ENCODE measurements at places on chromosomes 6 and 20.

DNA sequence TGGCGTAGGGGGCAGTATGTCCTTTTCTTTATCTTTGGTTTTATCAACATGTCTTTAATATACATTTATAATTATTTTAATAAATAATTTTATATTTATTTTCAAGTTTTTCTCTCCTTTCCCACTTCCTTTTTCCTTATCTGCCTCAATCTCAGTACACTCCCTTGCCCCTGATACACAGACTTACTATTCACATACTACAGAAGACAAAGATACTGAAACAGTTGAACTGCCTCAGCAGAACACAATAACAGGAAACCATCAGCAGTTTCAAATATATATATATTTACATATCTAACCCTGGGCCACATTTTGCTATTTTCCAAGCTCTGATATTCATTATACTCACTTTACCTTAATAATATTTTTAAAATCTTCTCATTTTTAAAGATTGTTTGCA is 19.8 kb downstream of the IBTK start:
- DNase-seq: no peak

DNA sequence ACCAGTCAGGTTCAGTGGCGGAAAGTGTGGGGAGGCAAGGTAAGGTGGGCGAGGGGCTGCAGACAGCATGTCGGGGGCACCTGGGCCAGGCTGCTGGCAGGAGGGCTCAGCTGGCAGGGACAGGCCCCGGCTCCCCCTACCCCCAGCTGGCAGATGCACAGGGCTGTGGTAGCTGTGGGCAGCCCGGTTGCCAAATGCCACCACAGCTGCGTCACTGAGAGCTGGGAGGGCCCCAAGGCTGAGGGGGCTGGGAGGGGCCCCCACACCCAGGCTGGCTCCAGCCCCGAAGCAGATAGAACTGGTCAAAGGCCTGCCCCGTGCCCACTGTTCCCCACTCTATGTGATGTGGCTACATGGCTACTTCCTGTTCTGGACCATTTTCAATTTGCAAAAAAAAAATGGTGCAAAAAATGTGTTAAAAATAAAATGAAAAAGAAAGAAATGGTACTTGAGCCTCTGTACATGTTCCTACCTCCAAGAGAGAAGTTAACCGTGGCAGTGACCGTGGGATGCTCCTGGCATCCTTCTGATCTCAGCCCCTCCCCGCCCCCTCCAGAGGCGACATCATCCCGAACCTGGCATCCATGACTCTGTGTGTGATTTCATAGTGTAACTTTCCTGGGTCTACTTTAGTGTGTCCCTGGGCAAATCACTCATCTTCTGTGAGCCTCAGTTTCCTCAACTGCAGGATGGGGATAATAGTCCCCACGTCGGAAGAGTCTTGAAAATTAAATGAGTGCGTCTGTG is 64.4 kb downstream of the UBE2V1 start:
- DNase-seq: peak; percentile 81

- peak; percentile 87 for DNase-seq
Observed at GRCh38 chr20:3753098-3753497, 14.5 kb downstream of the ADISSP start.

- no peak for DNase-seq
Observed at GRCh38 chr20:16124911-16125776, 448.1 kb downstream of the KIF16B start.

GRCh38 chr6:92706976-92707375 is 712.4 kb downstream of the EPHA7 start:
- DNase-seq: no peak

- DNase-seq: no peak
Observed at GRCh38 chr20:7399575-7399974, 540.7 kb downstream of the HAO1 start.

DNA sequence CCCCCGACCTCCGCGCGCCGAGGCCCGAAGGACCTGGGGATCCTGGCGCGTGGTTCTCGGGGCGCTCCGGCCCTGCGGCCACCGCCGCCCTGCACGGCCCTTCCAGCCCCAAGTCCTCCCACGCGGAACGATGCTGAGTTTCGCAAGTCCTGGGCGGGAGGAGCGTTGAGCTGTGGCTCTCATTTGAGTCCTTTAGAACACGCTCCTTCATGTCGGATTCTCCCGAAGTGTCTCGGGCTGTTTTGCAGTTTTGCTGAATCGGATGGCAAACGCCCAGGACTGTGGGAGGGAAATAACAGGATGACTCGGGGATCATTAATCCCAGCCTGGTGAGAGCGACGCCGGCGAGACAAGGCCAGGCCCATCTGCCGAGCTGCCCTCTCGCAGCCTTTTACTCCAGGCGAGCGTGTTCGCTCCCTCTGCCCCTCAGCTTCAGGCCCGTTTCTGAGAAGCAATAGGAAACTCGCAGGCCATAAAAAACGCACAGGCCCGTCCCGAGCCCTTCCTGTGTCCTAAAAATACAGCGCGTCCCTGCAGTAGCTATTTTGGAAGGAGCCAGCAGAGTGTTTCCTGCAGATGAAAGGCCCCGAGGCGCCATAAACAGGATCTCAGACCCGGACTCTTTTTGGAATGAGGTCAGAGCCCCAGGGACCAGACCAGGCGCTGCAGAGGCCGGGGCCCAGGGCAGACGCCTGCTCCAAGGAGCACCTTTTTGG is 153.5 kb downstream of the DLL1 start:
- no peak for DNase-seq

- DNase-seq: no peak
Observed at GRCh38 chr20:43798291-43799149, 71.7 kb upstream of the GTSF1L start.

DNA sequence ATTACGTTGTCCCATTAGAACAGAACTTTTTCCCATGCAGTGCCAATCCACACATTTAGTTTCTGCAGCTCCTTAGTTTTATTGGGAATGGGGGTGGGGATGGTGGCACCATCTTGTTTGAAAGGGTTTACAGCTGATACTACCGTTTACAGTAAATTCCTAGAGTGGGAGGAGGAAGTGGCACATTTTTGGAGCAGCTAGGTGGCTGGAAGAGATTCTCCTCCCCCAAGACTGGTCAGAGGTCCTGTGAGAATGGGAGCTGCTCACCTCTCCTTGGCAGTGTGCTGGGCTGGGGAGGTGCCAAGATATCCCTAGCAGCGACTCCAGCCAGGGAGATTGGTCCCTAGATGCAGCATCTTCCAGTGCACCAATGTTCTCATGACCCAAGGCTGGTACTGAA is 12.4 kb upstream of the CCN6 start:
- no peak for DNase-seq

GRCh38 chr20:2299301-2299700 is 3.5 kb downstream of the TGM3 start:
- DNase-seq: no peak

GRCh38 chr6:108578595-108579327 is 18.0 kb downstream of the FOXO3 start:
- peak; percentile 47 for DNase-seq

DNA sequence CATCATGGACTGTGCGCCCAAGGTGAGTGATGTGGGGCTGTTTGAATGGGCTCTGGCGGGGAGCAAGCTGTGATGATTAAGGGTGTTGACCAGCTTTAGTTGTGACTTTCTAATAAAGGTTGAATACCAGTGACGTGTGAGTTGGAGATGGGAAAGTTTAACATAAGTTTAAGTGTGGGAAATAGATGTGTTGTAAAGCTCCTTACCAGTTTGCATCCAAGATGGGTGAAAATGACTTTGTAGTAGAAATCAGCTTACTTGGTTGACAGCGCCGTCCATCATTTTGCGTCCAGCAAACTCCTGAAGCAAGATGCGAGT is 372 bp downstream of the CASS4 start:
- DNase-seq: no peak

GRCh38 chr6:84346372-84346771 is 118.9 kb upstream of the CEP162 start:
- no peak for DNase-seq

- peak; percentile 89 for DNase-seq
Observed at GRCh38 chr6:158849899-158850806, 31.0 kb upstream of the EZR start.

GRCh38 chr20:25078662-25079061 is 3.3 kb downstream of the VSX1 start:
- DNase-seq: no peak

DNA sequence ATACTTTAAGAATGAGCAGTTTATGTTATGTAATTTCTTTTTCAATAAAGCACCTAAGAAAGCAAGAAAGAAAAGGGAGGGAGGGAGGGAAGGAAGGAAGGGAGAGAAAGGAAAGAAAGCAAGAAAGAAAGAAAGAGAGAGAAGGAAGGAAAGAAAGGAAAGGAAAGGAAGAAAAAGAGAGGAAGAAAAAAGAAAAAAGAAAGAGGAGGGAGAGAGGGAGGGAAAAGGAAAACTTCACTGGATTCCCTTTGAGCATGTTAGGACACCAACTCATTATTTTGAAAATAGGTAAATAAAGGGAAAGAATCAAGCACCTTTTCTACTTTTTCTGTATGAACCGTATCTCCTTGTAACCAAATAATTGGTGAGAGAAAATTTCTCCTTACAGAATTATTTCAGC is 32.3 kb upstream of the TOP1 start:
- DNase-seq: no peak

- no peak for DNase-seq
Observed at GRCh38 chr6:15493437-15494168, 169.2 kb downstream of the DTNBP1 start.

DNA sequence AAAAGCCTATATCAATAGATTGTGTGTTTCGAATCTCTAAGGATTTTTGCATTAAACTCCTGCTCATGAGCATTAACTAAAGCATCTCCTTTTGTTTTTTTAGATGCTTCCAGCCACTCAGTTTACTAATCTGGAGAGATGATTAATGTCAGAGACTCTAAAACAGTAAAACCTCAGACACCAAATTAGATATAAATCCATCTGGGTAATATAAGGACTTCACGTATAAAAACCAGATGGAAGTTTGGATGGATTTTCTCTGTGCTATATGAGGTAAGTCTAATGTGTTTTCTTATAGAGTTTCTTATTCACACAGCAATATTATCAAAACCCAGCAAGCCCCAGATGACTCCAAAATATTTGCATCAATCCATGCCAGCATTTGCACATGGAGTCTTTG is 137.2 kb downstream of the SYNE1 start:
- no peak for DNase-seq

- no peak for DNase-seq
Observed at GRCh38 chr20:63773571-63774241, 34.1 kb downstream of the SLC2A4RG start.

DNA sequence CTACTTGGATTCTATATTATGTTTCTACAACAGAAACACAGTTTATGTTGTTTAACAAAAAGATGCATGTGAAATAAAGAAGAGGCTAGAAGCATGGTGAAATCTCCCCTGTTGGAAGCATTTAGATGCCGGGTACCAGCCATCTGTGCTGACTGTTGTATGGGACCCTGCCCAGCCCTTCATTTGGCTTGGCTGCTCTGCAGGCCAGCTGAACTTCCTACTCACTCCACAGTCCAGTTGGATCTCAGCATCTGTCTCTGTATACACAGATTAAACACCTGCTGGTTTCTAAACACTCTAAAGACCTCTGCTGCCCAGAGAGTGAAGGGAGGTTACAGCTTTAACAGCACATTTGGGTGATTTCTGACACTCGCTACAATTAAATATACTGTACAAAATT is 228.3 kb downstream of the SLC35F1 start:
- DNase-seq: no peak

GRCh38 chr20:48749437-48749836 is 78.4 kb downstream of the PREX1 start:
- DNase-seq: no peak

- no peak for DNase-seq
Observed at GRCh38 chr6:138275976-138276375, 57.7 kb upstream of the PBOV1 start.

DNA sequence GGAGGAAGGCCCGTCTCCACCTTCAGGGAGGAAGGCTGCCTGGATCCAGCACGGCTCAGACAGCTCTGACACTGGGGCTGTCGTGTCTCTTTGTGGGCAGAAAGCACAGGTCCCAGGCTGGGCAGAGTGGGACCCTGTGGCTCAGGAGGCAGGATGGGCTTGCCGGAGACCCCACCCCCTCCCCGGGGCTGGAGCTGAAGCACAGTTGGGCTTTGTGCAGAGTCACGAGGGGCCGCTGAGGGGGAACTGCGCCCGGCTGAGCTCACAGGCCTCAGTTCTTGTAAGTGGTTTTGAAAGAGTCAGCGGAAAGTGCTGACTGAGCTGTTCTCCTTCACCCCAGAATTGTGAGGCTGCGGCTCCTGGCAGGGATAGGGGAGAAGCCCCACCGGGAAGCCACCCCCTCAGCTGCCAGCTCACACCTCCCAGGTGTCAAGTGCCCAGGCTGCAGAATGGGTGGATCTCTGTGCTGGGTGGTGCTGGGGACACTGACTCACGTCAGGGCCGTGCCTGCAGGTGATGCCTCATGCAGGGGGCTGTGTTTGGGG is 145.5 kb upstream of the RNF24 start:
- no peak for DNase-seq

- no peak for DNase-seq
Observed at GRCh38 chr6:36345681-36346466, 9.2 kb upstream of the BNIP5 start.

- no peak for DNase-seq
Observed at GRCh38 chr6:142446168-142446567, 144.4 kb downstream of the ADGRG6 start.

- DNase-seq: no peak
Observed at GRCh38 chr6:474453-475185, 83.1 kb downstream of the IRF4 start.

DNA sequence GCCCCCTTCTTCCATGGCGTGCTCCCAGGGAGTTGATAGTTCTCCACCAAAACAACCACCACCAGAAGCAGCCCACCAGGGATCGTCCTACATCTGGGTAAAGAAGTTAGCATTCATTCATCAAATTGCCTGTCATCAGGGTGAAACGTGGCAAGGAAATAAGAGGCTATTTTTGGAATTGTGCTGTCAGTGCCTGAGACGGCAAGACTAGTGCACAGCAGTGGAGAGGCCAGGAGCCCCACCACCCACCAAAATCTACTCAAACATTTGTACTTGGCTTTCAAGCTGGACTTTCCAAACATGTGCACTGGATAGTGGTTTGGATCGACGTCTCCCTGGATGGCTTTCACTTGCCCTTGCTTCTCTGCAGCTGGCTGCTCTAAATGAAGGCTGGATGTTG is 44.8 kb downstream of the TXNDC5 start:
- DNase-seq: no peak

DNA sequence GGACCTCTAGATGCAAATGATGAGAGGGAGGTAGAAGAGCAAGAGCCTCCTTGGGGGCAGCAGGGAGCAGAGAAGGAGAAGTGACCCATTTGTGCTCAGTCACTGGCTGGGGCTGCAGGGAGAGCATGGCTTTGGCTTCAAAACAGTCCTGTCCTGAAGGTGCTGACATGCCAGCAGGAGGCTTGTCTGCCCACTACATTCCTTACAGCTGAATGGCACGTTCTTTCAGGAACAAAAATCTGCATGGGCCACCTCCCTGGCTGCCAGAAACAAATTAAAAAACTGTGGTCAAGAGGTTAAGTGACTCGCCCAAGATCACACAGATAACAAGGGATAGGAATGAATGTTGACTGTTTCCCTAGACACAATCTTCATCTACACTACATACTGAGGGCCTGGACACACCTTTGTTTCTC is 188.8 kb downstream of the HIVEP2 start:
- DNase-seq: peak; percentile 78

DNA sequence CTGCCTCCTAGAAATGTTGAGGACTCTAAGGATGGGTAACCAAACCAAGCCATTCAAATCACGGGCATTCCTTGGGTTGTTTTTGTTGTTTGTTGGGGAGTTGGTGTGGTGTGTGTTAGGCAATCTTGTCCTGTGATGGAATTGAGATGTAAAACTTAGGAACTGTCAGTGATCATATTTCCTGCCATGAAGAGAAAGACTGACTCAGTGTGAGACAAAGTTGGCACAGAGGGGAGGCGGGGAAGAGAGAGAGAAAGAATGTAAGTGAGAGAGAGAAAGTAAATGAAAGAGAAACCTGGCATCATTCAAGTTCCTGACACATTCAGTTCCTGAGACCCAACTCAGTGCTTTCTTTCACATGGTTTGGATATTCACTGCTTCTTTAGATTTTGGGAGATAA is 21.6 kb upstream of the FBXO30 start:
- peak; percentile 35 for DNase-seq

Measured in AG08395 (cell line).